ENCODE measurements at places on chromosomes 4 and X.
A peak's percentile ranks its signal among the peaks of the same experiment; 100 is the strongest.

DNA sequence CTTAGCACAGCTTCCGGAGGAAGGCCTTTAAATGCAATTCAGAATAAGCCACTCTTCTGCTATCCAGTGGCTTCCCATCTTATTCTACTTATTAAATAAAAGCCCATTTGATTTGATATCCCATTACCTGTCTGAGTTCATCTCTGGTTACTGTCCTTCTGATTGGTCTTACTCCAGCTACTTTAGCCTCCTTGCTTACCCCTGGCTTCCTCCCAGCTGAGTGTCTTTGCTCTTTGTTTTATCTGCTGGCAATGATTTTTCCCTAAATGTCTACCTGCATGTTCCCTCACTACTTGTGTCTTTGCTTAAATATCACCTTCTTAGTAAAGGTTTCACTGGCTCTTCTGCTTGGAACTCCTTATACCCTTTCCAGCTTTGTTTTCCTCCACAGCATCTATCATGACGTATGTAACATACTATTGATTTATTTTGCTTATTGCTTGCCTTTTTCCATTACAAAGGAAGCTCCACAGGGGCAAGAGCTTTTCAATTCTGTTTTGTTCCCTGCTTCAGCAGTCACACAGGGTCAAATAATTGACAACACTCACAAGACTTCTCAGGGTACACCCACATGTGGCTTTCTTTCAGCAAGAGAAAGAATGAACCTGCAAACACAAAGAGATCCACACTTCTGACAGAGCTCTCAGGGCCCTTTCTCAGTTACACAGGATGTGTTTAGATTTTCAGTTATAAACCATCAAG lies 63.8 kb downstream of the TBC1D19 start:
- H3K36me3 ChIP-seq, result peaks cover 28% of the 10 kb centered on the region
- DNase-seq, result no peak
- H3K4me1 ChIP-seq, result no peaks in the 10 kb centered on the region
- H3K4me3 ChIP-seq, result no peak overlapping the region
- H3K27ac ChIP-seq, result no peak overlapping the region
- H3K27me3 ChIP-seq, result no peaks in the 10 kb centered on the region

- H3K4me3 ChIP-seq, result no peak overlapping the region
- H3K27me3 ChIP-seq, result peaks cover 30% of the 10 kb centered on the region
- H3K4me1 ChIP-seq, result peaks cover 22% of the 10 kb centered on the region
- no peak overlapping the region for H3K27ac ChIP-seq
These were observed 1.4 kb upstream of the AADAT start for GRCh38 chr4:170091069-170091696.

GRCh38 chr4:73152893-73153292 lies 83.4 kb upstream of the COX18 start:
- no peaks in the 10 kb centered on the region for H3K27me3 ChIP-seq
- H3K27ac ChIP-seq, result peak overlapping the region; percentile 9
- H3K4me1 ChIP-seq, result no peaks in the 10 kb centered on the region
- H3K4me3 ChIP-seq, result no peak overlapping the region
- no peak for DNase-seq

DNA sequence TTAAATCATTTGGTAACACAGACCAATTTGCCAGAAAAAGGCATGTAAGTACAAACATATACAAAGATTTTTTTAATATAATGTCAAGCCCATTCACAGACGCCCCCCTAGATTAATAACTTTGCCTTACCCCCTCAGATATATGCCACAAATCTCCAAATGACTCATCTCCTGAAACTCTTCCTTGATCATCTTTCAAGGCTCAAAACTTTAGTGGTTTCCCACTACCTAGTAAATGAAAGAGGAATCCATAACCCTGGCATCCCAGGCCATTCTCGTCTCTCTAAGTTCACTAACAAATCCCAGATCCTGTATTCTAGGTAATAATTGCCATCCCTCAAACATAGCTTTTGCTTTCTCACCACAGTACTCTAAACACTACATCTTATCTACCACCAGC lies 61.9 kb downstream of the PRSS12 start:
- peaks cover 3% of the 10 kb centered on the region for H3K36me3 ChIP-seq
- H3K4me3 ChIP-seq, result no peak overlapping the region
- H3K4me1 ChIP-seq, result peaks cover 1% of the 10 kb centered on the region
- DNase-seq, result no peak
- no peak overlapping the region for H3K27ac ChIP-seq
- no peaks in the 10 kb centered on the region for H3K27me3 ChIP-seq

DNA sequence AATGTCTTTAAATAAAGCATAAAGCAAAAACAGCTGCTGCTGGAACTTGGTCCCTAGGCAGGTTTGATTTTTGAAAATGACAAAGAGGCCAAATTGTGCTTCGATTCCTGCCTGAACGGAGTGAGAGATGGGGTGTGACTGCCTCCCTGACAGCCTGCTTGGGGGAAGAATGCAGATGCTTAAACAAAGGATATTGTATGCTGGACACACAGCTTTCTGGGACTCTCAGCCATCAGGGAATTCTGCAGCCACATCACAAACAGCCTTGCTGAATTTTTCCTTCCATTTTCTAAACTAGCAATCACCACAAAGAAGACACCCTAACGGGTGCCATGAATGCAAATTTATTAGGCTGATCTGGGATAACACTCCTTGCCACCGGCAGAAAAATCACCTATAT lies 83.9 kb upstream of the CPEB2 start:
- H3K27ac ChIP-seq, result no peak overlapping the region
- peaks cover 10% of the 10 kb centered on the region for H3K27me3 ChIP-seq
- no peaks in the 10 kb centered on the region for H3K36me3 ChIP-seq
- H3K4me3 ChIP-seq, result no peak overlapping the region

DNA sequence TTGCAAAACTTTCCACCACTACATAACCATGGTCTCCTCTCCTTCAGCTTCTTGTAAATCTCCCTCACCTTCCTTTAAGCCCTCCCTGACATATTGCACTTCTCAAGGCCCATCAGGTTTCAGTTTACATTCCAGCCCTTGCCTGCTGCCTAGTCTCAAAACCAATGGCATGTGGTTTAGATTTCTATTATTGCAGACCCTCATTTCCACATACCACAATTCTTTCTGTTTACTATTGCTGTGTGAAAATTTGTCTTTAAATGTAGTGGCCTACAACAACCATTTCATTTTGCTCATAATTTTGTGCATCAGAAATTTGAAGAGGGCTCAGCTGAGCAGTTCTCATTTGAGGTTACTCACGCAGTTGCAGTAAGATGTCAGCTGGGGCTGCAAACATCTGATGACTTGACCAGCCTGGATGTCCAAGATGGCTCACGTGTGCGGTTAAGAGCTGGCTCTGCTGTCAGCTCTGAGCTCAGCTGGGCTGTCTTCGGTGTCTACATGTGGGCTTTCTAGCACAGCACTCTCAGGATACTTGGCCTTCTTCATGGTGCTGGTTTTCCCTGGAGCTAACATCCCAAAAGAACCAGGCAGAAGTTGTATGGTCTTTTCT lies 29.9 kb upstream of the SOD3 start:
- H3K4me3 ChIP-seq, result no peak overlapping the region
- H3K27me3 ChIP-seq, result no peaks in the 10 kb centered on the region
- H3K4me1 ChIP-seq, result no peaks in the 10 kb centered on the region

DNA sequence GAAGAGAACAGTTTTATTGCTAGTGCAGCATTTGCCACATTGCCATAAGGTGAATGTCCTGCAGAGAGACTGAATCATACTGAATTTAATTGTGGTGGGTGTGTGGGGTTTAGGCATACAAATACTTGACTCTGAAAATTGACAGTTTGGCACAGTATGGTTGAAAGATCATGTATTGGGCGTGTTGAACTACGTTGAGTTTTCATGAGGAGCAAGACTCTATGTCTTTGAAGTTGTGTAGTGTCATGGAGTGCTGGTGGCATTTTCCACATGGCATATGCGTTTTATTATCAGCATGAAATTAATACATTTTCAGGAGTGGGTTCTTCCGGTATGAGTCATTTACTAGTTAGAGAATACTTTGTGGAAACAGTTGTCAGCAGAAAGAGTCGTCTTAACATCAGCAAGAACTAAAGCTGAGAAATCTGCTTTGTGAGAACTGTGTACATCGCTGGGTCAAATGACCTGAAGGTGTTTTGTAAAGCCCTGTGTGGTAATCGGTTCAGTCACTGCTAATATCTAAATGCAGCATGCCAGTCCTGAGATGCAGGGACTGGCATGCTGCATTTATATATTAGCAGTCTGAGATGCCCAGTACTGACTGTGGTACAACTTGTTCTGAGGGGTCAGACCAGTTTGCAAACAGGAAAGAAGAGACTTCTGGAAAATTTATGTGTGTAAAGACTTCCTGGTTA lies 50.3 kb downstream of the ARHGAP10 start:
- no peaks in the 10 kb centered on the region for H3K27me3 ChIP-seq
- no peak overlapping the region for H3K27ac ChIP-seq
- H3K4me3 ChIP-seq, result no peak overlapping the region
- DNase-seq, result no peak

- no peak overlapping the region for H3K27ac ChIP-seq
- no peak for DNase-seq
- H3K27me3 ChIP-seq, result peaks cover 7% of the 10 kb centered on the region
- H3K4me1 ChIP-seq, result no peaks in the 10 kb centered on the region
- no peaks in the 10 kb centered on the region for H3K36me3 ChIP-seq
These were observed 82.8 kb upstream of the LIMCH1 start for GRCh38 chr4:41455206-41455605.

DNA sequence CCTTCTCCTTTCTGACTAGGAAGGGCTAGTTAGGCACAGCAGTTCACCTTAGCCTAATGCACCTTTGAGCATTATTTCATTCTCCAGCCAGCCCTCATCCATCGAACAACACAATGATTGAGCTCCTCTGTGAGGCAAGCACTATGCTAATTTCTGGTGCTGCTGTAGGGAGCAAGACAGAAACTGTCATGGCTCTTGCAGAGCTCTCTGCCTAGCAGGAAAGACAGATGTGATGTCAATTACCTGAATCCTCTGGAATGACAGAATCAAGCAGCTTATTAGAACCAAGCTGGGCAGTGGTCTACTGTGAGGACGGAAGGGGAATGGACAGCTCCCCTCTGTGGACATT lies 256.1 kb upstream of the NOCT start:
- no peaks in the 10 kb centered on the region for H3K36me3 ChIP-seq
- DNase-seq, result no peak
- H3K27me3 ChIP-seq, result peaks cover 1% of the 10 kb centered on the region
- H3K27ac ChIP-seq, result no peak overlapping the region
- no peaks in the 10 kb centered on the region for H3K4me1 ChIP-seq

DNA sequence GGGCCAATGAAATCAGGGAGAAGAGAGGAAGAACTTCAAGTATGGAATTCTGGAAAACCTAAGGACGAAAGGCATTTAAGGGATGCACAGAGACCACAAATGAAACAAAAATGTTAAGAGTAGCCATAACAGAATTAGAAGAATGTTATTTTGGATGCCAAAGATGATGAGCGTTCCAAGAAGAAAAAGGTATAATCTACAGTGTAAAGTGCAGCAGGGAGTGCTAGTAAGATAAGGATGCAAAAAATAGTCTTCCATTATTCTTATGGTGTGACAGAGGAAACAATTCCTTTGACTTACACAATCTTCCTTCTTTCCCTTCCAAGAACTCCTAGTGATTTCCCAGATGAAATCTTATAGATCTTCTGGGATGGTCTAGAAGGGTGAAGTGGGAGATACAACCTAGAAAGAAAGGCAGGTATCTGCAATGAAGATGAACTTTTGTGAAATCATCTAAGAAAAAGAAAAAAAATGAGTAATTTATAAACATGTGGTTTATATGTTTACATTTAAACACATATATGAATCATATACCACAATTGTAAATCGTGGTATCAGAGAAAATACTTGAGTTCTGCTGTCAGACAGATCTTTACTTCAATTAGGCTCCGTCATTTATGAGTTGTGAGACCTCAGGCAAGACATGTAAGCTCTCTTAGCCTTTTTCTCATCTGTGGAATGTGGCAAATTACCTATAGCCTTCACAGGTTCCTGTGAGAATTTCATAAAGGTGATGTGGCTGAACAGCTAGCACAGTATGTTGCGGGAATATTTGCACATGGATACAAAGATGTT lies 8.1 kb downstream of the MORF4L2 start:
- H3K27me3 ChIP-seq, result no peaks in the 10 kb centered on the region
- H3K36me3 ChIP-seq, result no peaks in the 10 kb centered on the region
- no peak overlapping the region for H3K27ac ChIP-seq
- H3K4me1 ChIP-seq, result no peaks in the 10 kb centered on the region
- no peak for DNase-seq

GRCh38 chr4:2470791-2471190 lies 1.9 kb downstream of the RNF4 start:
- H3K4me1 ChIP-seq, result peaks cover 48% of the 10 kb centered on the region
- peak overlapping the region; percentile 99 for H3K27ac ChIP-seq
- DNase-seq, result no peak

- DNase-seq, result peak; percentile 54
- H3K27ac ChIP-seq, result no peak overlapping the region
- peaks cover 5% of the 10 kb centered on the region for H3K36me3 ChIP-seq
- no peaks in the 10 kb centered on the region for H3K27me3 ChIP-seq
- H3K4me1 ChIP-seq, result peaks cover 22% of the 10 kb centered on the region
- no peak overlapping the region for H3K4me3 ChIP-seq
These were observed 4.5 kb downstream of the NBDY start for GRCh38 chrX:56733459-56734046.

GRCh38 chrX:150085881-150086280 lies 147.6 kb upstream of the EOLA2 start:
- no peak for DNase-seq
- H3K4me3 ChIP-seq, result no peak overlapping the region
- H3K4me1 ChIP-seq, result no peaks in the 10 kb centered on the region
- H3K27me3 ChIP-seq, result peaks cover under 1% of the 10 kb centered on the region
- H3K27ac ChIP-seq, result no peak overlapping the region
- H3K36me3 ChIP-seq, result no peaks in the 10 kb centered on the region

All from naive thymus-derived CD8-positive, alpha-beta T cell (primary cell).